T-helper 1 cell (primary cell): ENCODE measurements at places on chromosomes 1 and 21.
A peak's percentile ranks its signal among the peaks of the same experiment; 100 is the strongest.

DNA sequence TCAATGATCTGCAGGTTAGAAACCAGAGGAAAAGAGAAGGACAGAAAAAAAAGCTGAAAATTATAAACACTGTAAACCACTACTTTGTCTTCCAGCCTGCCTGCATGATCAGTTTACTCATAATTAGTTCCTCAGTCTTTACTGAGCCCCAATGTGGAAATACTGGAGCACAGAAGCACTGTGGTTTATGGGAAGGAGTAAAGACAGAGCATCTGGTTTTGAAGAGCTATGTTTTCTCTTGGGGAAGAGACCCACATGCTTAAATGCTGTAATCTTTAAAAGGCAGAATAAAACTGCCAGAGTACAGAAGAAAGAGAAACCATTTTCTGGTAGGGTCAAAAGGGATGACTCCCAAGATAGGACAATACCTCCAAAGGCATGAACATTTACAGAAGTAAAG lies 159.0 kb upstream of the ZNHIT6 start:
- no peak for DNase-seq

- DNase-seq = no peak
These were observed 71.9 kb upstream of the PRDX6 start for GRCh38 chr1:173405281-173405680.

DNA sequence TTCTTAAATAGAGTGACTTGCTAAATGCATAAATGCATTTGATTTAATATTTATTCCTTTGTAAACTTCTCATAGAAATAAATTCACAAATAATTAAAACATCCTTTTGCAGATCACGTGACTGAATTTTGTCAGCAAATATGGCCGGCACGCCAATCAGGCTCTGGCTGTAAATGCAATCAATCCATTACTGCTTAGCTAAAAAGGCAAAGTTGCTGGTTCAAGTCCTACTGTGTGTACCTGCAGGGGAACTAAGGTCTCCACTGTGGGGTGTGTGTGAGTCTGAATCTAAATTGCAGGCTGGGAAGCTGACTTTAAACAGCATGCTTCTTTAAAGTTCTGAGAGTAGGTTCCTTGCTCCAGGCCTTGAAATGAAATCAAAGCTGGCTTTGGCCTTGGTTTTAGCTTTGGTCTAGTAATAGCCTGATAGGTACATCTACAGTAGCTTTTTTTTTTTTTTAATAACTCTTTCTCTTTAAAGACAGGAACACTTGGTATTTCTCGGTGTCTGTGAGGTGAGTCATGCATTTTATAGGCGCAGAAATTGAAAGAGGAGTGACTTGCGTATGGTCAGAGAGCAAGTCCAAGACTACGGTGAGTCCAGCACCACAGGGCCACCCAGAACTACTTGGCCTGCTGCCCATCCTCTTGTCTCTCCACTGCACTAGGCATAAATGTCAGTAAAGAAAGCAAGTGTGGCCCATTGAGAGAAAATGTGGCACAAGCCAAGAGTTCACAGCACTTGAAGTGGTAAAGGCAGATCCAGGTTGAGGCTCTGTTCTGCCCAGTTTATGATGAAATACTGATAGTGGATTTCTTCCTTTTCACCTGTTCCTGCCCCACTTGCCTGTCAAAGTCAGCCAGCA lies 36.2 kb upstream of the LYST start:
- DNase-seq = no peak

DNA sequence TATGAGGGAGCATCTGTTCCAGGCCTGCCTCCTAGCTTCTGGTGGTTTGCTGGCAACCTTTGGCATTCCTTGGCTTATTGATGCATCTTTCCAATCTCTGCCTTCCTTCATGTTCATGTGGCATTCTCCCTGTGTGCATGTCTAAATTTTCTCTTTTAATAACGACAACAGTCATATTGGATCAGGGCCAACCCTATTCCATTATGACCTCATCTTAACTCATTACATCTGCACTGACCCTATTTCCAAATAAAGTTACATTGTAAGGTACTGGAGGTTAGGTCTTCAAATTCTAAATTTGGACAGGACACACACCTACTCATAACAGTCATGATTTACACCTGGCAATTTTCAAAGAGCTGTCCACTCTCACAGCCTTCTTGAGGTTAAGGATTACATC lies 117.2 kb upstream of the FGGY start:
- DNase-seq = no peak

- DNase-seq = no peak
These were observed 49.3 kb downstream of the ZC3H11B start for GRCh38 chr1:219563568-219563967.

GRCh38 chr21:32921632-32922230 lies 104.0 kb upstream of the OLIG2 start:
- DNase-seq = no peak

- no peak for DNase-seq
These were observed 3.7 kb downstream of the RSPO1 start for GRCh38 chr1:37631036-37631435.

DNA sequence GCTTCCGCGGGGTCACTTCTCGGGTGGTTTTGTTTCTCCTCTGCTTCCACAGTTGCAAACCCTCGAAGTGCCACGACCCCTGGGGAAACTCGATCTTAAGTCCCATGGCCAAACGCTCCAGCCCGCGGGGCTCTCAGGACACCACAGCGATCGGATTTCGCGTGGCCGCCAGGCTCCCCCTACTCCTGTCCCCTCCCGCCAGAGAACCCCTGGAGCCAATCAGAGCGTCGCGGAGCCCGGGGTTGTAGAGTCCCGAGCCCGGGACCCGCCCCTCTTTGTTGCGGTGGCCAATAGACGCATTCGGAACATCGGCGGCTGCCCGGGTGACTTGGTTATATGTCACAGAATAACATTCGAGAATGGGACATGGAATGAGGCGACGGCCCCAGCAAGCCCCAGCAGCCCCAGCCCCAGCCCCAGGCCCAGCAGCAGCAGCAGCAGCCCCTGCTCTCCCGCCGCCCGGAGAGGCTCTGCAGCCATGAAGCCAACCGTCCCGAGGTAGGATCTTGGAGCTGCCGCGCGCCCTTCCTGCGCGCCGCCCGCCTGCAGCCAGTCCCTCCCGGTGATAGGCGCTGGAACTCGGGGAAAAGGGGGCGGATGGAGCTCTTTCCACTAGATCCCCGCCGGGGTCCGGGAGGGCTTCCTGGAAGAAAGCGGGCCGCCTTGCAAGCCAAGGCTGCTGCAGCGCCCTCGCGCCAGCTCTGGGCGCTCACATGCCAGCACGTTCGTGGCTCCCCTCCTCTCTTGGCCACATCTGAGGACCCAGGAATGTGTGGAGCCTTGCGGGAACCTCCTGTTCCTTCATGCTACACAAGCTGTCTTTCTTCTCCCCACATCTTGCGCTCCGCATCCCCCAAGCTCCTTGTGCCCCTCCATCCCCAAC lies at the start of gene VASH2:
Gene VASH2 (plus strand): TSS at position 299 of the 883 bp plus-strand sequence. CDS start 1,002 bp downstream, outside the sequence.
- DNase-seq = peak; percentile 30

- DNase-seq = no peak
These were observed 13.2 kb downstream of the MEGF6 start for GRCh38 chr1:3598051-3598491.

DNA sequence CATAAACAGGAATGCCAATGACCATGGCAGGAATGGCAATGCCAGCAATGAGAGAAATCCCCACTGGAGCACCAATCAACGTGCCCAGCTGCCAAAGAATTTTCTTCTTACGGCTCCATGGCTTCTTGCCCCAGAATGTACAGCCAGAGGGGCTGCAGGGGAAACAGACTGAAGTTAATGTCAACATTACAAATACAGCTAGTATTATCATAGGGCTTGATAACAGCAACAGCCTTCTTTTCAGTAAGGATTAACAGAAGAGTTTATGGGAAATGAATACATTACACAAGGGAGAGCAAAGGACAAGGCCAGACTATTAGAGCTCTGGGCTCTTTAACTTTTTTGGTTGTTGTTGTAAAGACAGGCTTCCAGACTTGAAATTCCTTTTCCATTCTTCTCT lies 18.2 kb downstream of the RNF19B start:
- no peak for DNase-seq

DNA sequence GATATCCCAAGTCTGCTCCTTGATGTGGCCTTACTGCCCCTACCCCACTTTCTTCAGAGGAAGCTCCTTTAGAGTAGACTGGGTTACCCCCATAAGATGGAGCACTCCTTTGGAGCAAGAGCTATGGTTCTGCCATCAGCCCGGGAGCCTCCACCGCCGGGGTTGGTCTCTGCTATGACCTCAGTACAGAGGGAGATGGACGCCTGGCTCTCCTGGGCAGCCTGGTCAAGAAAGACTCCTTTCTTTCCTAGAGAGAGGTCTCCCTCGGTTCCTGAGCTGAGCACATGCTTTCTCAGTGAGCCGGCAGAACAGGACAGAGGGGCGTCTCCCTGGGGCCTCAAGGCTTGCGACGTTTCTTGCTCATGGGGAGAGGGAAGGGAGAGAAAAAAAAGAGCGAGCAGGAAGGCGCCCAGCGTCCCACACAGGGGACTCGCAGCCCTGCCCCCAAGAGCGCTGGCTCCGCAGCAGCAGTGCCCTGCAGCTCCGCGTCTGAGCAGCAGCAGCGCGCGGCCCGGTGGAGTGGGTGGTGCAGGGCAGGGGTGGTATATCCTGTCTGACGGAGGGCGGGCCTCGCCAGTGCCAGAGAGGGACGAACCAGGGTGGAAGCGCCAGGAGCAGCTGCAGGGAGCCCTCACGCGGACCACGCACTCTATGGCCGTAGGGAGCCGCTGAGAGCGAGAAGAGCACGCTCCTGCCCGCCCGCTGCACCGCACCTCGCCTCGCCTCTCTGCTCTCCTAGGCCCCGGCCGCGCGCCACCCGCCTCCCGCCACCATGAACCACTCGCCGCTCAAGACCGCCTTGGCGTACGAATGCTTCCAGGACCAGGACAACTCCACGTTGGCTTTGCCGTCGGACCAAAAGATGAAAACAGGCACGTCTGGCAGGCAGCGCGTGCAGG lies at the start of gene PKP1:
Gene PKP1 (plus strand): TSS at position 576 of the 899 bp plus-strand sequence. CDS start 197 bp downstream, at position 773.
- no peak for DNase-seq

- DNase-seq = no peak
These were observed 486.4 kb downstream of the PLPP3 start for GRCh38 chr1:56092684-56093570.

GRCh38 chr1:5572794-5573193 lies 419.4 kb downstream of the NPHP4 start:
- DNase-seq = no peak

DNA sequence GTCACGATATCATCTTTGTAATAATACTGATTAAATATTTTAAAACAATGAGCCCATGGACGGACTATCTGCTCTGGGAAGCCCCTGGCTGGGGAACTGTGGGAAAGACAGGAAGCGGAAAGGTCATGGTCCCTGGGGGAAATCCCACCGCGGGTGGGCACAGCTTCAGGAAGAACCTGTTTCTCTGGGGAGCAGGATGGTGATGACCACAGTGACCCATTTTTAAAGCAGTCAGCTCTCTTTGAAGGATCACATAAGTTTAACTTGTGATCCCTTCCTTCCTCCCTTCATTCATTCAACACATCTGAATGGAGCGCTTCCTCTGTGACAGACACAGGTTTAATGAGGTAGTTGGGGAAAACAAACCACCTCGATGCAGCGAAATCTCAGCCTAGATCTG lies 73.0 kb downstream of the DHRS3 start:
- no peak for DNase-seq

DNA sequence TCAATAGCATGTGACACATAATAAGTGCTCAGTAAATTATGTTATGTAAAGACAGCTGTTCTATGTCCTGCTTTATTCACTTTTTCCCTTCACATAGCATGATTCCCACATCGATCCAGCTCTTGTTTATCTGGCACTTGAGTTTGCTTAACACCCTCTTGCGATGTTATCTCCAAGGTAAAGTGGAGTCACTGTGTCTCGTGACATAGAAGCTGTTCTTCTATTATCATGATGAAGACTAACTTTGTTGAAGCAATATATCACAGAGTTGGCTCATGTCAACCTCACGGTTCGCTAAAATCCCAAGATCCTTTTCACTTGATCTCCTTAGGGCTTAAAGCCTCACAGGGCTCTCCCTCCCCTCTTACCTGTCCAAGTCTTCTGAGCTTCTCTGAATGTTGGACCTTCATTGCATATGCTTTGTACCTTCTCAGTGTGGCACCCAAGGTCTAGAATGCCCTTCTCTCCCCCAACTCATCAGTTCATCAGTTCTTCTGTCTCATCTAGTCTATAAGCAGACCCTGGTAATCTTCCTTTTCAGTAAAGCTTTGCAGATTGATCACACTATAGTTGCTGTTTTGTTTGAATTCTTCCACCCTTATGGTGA lies 38.0 kb downstream of the PLXNA2 start:
- no peak for DNase-seq

DNA sequence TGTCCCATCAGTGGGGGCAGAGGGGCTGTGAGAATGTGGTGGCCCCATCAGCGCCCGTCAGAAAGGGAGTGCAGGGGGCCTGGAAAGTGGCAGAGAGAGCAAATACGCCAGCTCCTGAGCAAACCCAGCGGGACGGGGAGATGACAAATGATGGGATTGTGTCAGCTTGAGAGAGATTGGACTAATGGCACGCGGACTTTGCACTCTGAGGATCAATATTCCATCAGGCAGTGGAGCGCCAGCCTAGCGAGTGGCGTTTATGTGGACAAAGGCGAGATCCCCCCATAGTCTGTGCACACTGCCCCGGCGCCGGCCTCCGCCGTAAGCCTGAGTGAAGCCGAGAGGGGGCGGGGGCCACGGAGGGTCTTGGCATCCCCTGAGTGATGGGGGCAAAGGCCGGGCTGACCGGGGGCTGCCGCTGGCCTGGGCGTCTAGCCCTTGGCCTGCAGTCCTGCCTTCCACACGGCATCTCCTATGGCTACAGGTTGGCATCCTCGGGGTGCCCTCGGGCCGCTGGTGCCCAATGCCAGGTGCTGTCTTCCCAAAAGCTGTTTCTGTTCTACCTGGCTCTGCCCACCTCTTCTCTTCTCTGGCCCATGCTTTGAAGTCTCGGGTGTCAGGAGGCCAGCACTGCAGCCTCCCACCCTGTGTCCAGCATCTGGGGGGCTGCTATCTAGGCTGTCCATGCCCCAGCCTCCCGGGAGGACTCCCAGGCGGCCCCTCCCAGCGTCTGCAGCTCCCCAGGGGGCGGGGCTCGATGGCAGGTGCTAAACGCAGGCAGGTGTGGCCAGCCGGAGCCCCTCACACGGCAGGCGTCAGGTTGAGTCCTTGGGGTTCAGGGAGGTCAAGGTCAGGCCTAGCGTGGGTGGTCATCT lies 46.5 kb downstream of the PRDM16 start:
- no peak for DNase-seq

DNA sequence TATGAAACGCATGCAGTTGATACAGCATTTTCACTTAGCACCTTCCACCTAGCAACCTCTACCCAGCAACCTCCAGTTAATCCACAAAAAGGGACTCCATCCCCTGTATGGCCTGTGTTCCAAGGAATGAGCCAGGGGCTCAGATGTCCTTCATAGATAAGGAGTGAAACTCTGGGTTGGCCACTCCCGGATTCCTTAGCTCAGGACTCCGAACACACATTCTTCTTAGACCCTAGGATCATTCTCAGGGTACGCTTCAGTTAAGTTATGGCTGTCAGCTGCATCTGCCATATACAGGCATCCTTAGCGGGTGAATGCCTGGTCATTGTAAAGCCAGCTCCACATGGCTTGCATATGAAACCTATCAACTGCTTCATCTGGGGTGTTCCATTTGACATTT lies 15.9 kb upstream of the IFI6 start:
- no peak for DNase-seq

- DNase-seq = no peak
These were observed 1881.7 kb downstream of the MRPL39 start for GRCh38 chr21:23725576-23725975.

GRCh38 chr1:24737368-24738117 lies 7.7 kb upstream of the CLIC4 start:
- DNase-seq = no peak

GRCh38 chr1:18090636-18091035 lies 17.0 kb upstream of the IGSF21 start:
- no peak for DNase-seq
